ENCODE measurements at places on chromosomes 4 and X.

GRCh38 chr4:158523990-158524535 is 2.4 kb downstream of the RXFP1 start:
- DNase-seq = no peak

DNA sequence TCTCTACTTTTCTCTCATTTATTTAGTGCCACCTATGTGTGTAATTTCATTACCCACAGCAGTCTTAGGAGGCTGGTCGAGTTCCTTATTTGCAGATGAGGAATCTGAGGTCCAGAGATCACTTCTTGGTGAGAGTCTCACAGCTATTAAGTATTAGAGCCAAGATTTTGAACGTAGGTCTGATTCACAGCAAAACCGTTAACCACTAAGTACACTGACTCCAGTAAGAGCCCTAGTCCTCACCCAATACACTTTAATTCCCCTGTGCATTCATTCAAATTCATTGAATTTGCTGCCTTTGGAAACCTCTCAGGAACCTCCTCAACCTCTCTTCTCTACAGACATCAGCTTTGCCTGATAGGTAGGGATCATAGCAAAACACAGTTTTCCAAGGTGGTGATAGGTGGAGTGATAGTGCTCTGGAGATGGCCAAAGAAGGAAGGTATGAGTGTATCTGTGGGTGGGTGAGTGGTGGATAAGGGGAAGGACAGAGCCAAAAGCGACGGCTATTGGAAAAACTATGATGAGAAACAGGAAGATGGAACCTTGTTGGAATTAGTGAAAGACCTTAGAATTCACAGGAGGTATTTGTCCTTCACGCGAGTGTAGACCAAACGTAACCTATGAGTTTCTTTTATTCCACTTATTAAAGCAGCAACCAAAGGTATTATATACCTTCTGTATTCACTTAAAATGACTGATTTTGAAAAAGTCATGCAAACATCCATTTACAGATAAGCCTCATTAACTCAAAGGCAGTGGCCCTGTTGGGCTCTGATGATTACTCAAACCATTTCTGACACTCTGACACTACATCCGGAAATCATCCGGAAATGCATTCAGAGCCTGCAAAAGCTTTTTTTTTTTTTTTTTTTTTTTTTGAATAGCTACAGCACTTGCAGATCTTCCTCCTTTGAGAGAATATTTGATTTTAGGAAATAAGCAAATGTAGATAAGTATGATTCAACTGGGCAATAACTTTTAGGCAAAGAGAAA is 6.3 kb downstream of the FMR1 start:
- DNase-seq = peak; percentile 4

DNA sequence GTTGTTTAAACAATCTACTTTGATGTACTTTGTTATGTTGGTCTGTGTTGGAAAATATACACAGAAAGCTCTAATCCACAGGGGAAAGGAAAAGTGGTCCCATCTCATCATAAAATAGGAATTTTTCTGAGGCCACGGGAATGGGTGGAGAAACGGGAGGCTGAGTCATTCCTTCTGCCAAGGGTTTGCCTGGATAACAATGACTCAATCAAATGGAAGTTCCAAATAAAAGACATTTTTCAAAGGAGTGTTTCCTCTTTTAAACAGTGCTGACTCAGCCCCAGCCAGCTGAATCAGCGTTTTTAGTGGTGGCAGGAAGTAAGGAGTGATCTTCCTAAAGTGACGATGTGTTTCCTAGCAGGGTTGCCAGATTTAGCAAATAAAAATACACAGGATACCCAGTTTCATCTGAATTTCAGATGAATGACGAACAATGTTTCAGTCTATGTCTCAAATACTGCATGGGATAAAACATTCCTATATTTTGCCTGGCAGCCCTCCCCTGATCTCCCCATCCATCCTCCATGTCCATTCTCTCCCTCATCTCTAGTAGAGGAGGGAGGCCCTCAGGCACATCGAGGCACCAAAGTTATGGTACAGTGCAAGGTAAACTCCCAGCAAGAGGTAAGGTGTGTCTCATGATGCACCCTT is 345.4 kb upstream of the GATB start:
- no peak for DNase-seq

GRCh38 chr4:51894059-51894645 is 51.2 kb downstream of the DCUN1D4 start:
- no peak for DNase-seq

DNA sequence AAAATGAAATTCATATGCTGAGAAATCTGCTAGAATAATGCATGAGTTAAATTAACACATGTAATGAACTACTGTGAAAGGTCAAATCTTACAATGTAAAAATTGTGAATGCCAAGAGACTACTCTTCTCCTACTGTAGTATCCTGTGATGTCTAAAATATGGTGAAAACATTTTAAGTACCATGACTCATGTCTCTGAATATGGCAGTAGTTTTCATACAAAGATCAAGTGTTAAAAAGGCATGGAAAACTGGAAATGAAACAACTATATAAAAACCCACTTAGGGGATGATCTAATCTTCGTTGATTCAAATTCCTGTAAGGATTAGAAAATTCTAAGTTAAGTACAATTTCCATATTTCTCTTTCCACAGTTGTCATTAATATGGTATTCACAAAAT is 221.3 kb downstream of the PPP3CA start:
- no peak for DNase-seq

DNA sequence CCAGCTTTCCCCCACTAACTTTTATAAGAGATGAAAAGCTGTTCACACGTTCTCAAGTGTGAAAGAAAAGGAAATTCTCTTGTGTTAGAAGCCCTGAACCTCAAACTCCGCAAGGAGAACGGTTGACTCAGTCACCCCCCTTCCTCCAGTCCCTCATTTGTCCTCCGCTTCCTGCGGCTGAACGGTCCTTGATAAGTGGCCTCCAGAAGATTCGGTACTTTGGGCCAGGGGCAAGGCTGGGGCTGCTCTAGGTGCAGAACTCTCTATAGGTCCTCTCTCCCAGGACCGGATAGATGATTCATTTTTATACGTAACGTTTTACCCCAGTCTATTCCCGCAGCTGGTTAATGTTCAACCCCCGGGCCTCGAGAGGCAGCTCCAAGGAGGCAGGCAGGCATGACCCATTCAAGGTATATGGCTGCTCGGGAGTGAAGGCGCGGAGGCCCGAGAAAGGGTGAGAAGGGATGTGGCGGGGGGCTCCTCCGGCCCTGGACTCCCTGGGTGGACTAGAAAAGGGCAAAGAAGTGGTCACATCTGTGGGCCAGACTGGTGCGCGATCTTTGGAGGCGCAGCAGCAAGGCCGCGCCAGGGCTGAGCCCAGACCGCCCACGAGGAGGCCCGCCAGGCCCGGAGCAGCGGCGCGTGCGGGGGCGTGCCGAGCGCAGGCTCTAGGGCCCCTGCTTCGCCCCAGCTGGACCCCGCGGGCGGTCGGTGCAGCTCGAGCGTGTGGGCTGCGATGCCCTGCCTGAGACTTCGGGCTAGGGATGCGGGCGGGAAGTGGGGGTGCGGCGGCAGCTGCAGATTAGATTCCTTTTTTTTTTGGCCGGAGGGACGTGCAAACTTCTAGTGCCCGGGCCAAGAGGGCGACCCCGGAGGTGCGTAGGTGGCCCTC is 11.7 kb downstream of the PITX2 start:
- no peak for DNase-seq

DNA sequence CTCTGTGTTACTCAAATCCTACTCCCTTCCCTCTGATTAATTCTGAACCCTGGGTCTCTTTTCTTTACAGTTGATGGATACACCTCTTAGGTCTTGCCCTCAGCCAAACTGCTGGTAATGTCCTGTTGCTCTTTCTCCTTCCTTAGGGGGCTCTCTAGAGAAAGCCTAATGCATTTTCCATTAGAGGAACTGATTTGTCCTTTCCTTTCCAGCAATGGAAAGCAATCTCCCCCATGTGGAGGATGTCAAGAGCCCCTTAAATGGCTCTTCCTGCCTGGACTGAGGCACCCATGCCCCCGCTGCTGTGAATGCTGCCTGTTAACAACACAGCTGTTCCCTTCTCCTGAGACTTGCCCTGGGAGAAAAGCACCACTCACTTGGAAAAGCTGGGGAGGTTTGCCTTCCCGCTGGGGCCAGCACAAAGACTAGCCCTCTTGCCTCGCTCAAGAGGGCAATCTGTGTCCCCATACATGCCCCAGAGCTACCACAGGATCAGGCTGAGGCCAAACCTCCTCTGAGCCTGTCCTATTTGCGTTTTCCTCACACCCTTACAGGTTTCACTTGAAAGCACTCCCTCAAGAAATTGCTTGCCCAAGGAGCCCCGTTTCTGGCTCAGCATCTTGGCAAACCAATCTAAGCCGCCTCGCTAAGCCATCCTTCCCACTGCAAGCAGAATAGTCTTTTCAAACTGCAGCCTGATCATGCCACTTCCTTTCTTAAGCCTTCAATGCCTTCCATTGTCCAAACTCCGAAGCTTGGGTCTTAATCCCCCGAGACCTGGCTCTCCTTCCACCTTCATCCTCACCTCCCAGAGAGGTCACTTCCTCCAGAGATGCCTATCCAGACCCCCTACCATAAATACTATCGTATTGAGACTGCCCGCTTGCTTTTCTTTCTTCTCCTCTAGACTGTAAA is 23.2 kb upstream of the SMIM20 start:
- no peak for DNase-seq

GRCh38 chr4:94548571-94548970 is 96.8 kb downstream of the PDLIM5 start:
- no peak for DNase-seq

GRCh38 chr4:7160951-7161440 is 31.3 kb upstream of the SORCS2 start:
- DNase-seq = no peak

- DNase-seq = no peak
Observed at GRCh38 chr4:96670381-96670780, 830.5 kb downstream of the PDHA2 start.

GRCh38 chrX:6465756-6466155 is 69.2 kb downstream of the VCX3A start:
- DNase-seq = no peak

DNA sequence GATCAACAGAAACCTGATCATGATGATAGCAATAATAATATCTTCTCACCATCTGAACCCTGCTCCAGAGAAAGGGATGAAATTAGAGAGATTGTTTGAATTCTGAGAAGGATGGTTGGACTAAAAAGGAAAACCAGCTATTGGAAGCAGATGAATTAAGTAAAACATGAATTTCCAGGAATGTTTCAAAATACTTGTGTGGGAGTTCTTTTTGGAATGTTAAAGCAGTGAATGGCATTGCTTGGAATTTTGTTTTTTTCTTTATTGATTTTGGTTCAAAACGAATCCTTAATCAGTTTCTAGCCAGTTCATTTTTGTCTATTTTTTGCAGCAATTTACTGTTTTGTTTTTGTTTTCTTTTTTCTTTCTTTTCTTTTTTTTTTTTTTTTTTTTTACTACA is 150.3 kb downstream of the NHS start:
- DNase-seq = no peak

DNA sequence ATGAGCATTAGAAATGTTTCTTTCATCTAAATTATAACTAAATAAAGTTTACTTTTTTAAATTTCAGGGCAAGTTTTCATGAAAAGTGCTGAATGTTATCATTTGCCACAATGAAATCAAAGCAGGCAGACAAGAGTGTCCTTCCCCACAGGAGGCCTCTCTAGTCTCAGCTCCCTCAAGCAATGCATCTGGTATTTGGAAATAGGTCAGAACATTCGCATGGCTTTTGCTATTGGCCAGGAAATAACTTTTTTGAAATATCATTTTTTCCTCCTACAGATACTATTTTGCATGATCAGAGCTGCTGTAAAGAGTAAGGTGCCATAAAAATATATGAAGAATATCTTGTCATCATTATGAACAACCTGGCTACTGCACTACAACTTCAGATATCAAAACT is 41.1 kb downstream of the MAD2L1 start:
- DNase-seq = no peak

DNA sequence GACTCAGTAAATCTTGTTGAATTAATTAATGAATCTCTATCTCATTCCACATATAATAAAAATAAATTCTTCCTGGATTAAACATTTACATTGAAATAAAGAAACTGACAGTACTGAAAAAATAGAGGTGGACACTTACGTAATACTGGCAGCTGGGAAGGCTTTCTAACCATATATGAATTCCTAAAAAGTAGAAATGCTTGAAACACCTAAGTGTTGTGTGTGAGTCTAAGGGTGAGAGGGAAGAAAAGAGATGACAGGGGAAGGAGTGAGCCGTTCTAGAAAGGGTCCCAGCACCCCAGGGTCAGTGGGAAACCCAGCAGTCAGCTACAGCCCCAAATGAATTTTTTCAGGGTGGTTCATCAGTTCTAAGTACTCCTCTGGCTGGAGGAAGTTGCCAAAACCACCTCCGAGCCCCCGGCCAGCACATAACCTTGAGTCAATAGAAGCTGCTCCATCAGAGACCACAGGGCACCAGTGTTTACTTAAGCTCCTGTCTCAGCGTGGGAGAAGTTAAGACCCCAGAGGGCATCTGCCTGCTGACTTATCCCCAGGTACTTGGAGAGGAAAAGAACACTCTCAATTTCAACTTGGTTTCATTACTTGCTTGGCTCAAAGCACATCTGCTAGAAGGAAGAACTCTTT is 18.3 kb downstream of the GAB3 start:
- DNase-seq = no peak

GRCh38 chr4:105871997-105872396 is 23.3 kb upstream of the NPNT start:
- no peak for DNase-seq

- DNase-seq = no peak
Observed at GRCh38 chr4:102789317-102789717, 28.5 kb upstream of the MANBA start.

DNA sequence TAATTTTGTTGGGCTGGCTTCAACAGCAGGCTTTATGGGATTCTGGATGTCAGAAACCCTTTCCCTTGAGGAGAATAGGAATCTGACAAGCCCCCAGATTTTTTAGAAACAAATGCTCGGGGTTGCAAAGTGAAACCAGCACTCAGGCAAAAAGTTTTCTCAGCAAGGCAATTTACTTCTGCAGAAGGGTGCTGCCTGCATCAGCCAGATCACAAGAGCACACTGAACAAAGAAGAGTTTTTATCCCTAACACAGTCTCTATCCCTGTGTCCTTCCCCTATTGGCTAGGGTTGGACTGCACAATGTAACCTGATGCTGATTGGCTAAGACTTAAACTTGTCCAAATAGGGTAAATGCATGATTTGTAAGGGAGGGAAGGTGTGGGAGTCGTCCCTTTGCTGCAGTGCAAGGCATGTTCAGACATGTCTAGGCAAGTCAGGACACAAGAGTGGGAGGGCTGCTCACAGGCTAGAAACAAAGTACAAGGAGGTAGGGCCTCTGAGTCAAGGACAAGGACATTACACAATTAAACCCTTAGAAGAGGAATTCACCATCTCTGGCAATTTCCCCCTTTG is 175.8 kb downstream of the CCNG2 start:
- DNase-seq = no peak

- DNase-seq = no peak
Observed at GRCh38 chr4:40613456-40613855, 16.2 kb downstream of the RBM47 start.

DNA sequence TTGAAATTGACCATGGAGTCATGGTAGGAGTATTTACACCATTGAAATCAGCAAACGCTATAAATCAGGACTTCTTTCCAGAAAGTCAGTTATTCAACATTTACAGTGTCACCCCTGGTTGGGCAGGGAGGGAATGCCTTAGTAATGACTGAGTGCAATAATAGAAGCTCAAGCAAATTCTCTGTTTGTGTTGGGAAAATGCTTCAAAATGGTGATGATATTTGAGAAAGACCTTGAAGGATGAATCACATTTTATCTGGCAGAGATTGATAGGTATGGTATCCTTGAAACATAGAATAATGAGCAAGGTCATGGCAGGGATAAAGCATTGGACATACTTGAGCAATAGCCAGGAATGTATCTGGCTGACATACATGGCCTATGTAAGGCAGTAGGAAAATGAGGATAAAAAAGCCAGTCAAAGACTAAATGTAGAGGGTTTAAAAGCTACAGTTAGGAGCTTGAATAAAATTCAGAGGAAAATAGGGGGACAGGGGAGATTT is 248.7 kb downstream of the FMR1NB start:
- no peak for DNase-seq
